ENCODE measurements at places on chromosomes 1 and 21. TPM values are rescaled to one million over a fixed set of nuclear protein-coding genes. Genes with fewer than 3 reads are reported as not detected.

DNA sequence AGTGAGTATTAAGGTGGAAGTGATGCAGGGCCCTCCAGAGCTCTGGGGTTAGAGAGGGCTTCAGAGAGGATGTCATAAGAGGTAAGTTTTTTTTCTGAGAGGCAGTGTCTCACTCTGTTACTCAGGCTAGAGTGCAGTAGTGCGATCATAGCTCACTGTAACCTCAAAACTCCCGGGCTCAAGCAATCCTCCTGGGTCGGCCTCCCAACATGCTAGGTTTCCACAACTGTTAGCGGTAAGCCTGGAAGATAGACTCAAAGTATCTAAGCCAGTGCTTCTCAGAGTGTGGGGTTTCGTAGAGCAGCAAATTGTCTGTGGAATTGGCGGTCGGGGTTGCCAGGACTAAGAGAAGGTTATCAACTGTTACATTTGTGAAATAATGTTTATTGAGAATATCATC, 18.6 kb upstream of the IGSF3 start:
- DNase-seq = no peak

GRCh38 chr1:203584035-203584434, 42.6 kb upstream of the ATP2B4 start:
- DNase-seq = peak; percentile 61

- DNase-seq = no peak
Measured at GRCh38 chr1:36572142-36572715, 89.5 kb upstream of the CSF3R start.

DNA sequence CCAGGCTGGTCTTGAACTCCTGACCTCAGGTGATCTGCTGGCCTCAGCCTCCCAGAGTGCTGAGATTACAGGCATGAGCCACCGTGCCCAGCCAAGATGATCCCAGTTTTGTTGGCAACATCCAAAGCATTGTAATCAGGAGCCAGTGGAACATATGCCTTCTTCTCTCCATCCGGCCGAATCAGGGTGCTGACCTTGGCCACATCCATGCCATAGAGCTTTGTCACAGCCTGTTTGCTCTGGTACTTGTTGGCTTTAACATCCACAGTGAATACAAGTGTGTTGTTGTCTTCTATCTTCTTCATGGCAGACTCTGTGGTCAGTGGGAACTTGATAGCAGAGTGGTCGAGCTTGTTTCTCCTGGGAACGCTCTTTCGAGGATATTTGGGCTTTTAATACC, 17.1 kb downstream of the TNFRSF8 start:
- no peak for DNase-seq

- no peak for DNase-seq
Measured at GRCh38 chr1:90273241-90273774, 278.4 kb downstream of the ZNF326 start.

DNA sequence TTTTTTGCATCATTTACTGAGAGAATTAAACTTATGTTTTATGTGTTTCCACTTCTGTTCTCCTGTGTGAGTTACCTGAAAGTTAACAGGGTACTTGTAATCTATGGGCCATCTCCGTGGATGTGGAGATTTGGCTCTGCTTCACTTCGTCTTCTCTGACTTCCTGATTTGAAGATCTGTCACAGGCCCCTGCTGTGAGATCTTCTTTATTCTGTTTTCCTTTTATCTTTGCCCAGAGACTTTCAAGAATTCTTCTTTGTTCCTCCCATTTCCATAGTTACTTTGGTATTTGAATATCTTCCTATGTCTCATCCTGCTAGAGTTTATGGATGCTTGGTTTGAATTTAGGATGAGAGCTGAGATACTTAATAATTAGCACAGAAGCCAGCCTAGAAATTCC, 35.4 kb upstream of the PKN2 start:
- DNase-seq = no peak

DNA sequence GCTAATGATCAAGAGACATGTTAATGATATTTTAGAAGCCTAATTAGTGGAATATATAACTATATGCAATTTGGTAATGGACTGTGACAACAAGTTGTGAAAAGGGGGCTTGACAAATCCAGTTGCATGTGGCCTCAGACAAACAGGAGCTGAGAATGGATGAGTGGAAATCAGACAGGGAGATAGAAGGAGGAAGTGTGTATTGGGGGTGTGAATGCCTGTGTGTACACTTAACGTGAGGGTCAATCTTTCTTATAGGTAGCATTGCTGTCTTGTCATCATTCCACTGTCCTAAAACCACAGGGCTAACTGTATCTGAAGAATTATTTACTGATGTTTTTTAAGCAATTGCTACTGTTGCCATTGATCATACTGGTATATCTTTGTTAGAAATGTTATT, 64.8 kb downstream of the PBX1 start:
- no peak for DNase-seq

GRCh38 chr1:53292690-53293089, 35.2 kb downstream of the LRP8 start:
- DNase-seq = no peak

DNA sequence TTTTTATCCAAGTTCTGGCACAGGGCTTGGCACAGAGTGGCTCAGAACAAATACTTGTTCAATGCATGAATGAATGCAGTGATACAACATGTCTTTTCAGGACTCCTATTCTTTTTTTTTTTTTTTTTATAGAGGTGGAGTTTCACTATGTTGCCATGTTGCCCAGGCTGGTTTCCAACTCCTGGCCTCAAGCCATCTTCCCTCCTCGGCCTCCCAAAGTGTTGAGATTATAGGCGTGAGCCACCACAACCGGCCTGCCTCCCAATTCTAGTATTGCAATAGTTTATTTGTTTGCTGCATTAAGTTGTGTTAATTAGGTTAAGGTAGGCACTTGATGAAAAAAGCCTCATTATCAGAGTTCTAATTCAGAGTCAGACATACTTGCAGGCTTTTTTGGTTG, 17.9 kb downstream of the UBE4B start:
- DNase-seq = no peak

GRCh38 chr1:147611021-147611426, 59.3 kb downstream of the ACP6 start:
- no peak for DNase-seq

- no peak for DNase-seq
Measured at GRCh38 chr1:217432339-217432738, 198.6 kb downstream of the GPATCH2 start.

- peak; percentile 92 for DNase-seq
Measured at GRCh38 chr1:41152622-41153044, 89.5 kb downstream of the SCMH1 start.

PTPRC gene
- not detected for total RNA-seq

C1orf210 gene
- not detected for total RNA-seq

ADPRS gene
- total RNA-seq = 31.0 TPM
